ENCODE measurements at places on chromosomes 2 and 18.

- peak; percentile 30 for DNase-seq
Observed at GRCh38 chr2:70994009-70994698, 519 bp downstream of the TEX261 start.

- DNase-seq, result no peak
Observed at GRCh38 chr18:46497129-46497528, 159.9 kb downstream of the LOXHD1 start.

- no peak for DNase-seq
Observed at GRCh38 chr2:181255651-181256050, 201.5 kb upstream of the ITGA4 start.

DNA sequence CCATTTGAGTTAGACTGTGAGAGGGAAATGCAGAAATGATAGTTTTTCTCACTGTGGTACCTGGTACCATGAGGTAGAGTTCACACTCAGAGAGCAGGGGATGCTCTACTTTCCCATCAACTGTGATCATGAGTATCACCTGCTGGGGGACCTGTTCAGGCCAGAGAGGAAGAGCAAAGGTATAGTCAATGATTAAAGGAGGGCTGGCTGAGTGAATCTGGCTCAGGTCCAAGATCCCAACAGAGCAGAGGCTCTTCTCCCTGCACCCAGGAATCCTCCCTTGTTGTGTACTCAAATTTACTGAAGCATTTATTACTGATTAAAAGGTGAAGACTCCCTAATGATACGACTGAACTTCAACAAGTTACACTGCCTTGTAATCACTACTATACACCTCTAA lies 104.6 kb upstream of the CHRNA1 start:
- no peak for DNase-seq

GRCh38 chr18:26157326-26157725 lies 23.7 kb downstream of the PSMA8 start:
- DNase-seq, result no peak

GRCh38 chr2:15263976-15264685 lies 297.0 kb downstream of the NBAS start:
- no peak for DNase-seq

GRCh38 chr2:36966370-36967235 lies at the start of gene STRN:
STRN (minus strand) TSS chr2:36966536; CDS start chr2:36966463, 73 bp downstream.
- DNase-seq, result peak; percentile 96

- no peak for DNase-seq
Observed at GRCh38 chr18:24136967-24137373, 1.9 kb upstream of the CABYR start.

DNA sequence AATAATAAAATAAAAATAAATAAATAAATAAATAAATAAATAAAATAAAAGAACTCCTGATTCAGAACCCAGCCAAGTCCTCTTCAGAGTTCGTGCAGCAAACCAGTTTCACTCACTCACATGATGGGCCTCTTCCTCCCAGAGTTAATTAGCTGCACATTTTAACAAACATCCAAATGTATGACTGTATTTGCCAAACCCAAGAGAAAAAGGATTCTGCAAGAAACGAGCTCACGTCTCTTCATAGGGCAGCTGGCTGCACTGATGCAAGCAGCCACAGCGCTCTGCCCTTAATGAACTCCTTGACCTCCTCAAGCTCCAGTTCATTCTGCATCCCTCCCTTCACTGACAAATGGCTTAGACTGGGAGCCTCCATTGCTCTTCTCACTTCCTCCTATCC lies 55.1 kb downstream of the MREG start:
- no peak for DNase-seq

GRCh38 chr2:133362061-133362476 lies 206.2 kb downstream of the NCKAP5 start:
- no peak for DNase-seq

GRCh38 chr2:156784020-156784701 lies 348.0 kb downstream of the GPD2 start:
- DNase-seq, result peak; percentile 21

DNA sequence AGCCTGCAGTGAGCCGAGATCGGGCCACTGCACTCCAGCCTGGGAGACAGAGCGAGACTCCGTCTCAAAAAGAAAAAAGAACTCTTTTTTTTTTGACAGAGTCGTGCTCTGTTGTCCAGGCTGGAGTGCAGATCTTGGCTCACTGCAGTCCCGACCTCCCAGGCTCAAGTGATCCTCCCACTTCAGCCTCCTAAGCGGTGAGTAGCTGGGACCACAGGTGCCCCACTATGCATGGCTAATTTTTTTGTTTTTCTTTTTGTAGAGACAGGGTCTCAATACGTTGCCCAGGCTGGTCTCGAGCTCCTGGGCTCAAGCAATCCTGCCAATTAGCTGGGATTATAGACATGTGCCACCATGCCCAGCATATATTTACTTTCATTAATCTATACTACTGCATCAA lies 12.5 kb upstream of the INO80D start:
- no peak for DNase-seq

GRCh38 chr2:69770193-69770702 lies 28.3 kb downstream of the ANXA4 start:
- DNase-seq, result no peak

GRCh38 chr2:44826601-44827000 lies 114.9 kb upstream of the SIX3 start:
- DNase-seq, result no peak

DNA sequence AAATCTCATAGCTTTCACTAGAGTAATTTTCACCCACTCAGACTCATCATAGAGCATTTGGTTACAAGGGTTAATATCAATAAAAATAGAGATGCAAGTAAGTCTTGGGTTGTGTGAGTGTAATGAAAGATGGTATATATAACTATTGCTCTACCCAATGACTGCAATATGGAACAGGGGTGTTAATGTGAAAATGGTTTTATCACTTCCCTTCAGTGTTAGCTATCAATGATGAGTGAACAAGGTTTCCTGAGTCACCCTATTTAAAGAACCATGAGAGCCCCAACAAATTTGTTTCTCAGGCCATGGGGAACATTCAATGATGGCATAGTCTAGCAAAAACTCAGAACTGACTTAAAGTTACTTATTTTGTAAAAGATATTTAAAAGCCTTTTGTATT lies 1133.6 kb upstream of the ZEB2 start:
- DNase-seq, result no peak

- DNase-seq, result no peak
Observed at GRCh38 chr2:105296017-105296611, 33.4 kb downstream of the TGFBRAP1 start.

- no peak for DNase-seq
Observed at GRCh38 chr18:41162191-41162590, 792.8 kb upstream of the PIK3C3 start.

DNA sequence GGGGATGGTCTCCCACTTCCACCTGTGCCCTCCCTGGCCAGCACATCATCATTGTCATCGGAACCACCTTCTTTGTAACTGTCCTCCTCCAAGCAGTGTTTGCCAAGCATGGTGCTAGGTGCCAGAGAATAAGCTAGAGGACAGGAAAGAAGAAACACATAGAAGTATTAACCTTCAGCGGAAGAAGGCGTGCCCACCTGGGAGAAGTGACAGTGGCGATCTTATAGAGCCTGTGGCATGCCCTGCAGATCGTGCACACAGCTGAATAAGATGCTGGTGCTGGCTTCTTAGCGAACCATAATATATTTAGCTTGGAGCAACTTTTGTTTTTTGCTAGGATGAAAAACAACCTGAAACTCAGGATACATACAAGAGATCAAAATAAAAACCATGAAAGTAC lies 148.0 kb downstream of the FAM210A start:
- DNase-seq, result no peak

DNA sequence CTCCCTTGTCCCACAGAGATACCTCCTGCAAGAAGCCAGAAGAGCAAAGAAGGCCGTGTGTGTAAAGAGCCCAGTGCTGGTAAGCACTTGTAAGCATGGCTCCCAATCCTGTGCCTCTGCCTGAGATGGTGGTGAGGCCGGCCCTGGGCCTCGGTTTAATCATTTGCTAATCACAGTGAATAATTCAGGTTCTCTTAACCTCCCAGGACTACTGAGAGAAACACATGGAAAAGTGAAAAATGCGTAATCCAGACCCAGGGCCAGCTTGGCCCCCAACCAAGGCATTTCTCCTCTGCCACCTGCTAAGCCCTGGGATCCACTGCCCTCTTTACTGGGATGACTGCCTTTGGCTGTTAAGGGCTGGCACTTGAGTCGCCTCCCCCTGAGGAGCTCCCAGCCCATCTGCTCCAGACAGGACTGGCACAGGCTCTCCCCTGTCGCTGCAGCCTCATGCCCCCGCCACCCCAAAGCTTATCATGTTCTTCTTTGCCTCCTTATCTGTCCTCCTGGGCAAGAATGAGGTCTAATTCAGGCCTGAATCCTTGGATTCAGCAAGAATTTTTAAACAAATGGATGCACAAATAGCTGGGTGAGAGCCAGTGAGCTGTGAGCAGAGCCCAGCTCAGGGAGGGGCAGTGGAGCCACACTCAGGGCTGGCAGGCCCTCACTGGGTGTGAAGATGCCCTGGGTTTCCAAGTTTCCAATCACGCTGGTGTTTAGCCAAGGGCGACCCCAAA lies 193.9 kb upstream of the HS6ST1 start:
- DNase-seq, result no peak

DNA sequence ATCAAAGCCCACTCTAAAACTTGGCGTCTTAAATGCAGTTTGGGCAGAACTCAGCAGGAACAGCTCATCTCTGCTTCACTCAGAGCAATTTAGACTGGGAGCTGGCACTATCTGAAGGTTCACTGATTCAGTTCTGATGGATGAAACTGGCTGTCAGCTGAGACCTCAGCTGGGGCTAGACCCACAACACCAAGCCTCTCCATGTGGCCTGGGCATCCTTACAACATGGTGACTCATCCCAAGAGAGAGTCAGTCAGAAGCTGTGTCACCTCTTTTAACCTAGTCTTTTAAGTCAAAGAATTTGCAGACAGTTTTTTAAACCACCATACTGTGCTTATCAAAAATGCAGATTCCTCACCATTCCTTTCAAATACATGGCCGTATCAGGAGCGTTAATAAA lies 62.6 kb upstream of the ZNF397 start:
- DNase-seq, result no peak

- no peak for DNase-seq
Observed at GRCh38 chr18:36648803-36649202, 180.0 kb downstream of the TPGS2 start.

DNA sequence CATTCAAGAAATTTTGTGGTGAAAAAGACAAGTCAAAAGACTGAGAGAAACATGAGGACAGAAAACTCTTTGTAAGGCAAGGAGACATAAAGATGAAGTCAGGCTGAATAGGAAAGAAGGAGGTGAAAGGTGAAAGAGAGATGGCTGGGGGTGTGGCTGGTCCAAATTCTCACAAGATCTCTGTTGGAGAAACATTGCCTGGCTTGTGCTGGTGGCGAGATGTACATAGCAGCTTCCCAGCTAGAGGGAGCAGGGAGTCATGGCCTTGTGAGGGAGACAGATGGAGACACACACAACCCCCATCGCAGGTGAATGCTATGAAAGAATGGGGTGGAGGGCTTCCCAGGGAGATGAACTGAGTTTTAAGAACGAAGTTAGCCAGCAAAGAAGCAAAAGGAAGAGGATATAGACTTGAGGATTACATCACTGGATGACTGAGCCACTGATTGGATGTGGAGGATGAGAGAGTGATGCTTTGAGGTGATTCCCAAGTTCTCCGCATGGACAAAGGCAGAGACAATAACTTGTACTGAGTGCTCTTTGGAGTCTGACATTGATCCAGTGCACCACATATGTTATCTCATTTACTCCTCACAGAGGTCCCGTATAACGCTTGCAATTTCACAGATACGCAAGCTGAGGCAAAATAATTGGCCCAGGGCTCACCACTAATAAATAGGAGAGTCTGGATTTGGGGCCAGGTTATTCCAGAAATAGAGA lies 3.7 kb upstream of the EMX1 start:
- DNase-seq, result no peak

- no peak for DNase-seq
Observed at GRCh38 chr2:113703386-113704299, 52.8 kb downstream of the SLC35F5 start.

DNA sequence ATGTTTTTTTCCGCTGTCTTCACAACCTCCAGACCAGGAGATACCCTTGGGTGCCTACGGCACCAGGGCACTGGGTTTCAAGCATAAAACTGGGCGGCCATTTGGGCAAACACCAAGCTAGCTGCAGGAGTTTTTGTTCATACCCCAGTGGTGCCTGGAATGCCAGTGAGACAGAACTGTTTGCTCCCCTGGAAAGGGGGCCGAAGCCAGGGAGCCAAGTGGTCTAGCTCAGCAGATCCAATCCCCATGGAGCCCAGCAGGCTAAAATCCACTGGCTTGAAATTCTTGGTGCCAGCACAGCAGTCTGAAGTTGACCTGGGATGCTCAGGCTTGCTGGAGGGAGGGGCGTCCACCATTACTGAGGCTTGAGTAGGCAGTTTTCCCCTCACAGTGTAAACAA lies 265.3 kb upstream of the ZEB2 start:
- DNase-seq, result no peak

GRCh38 chr18:5893956-5894610 lies 1.2 kb downstream of the TMEM200C start:
- DNase-seq, result no peak

- DNase-seq, result no peak
Observed at GRCh38 chr18:74050807-74051206, 96.8 kb downstream of the FBXO15 start.

- DNase-seq, result no peak
Observed at GRCh38 chr2:68172521-68172920, 14.8 kb downstream of the PNO1 start.

DNA sequence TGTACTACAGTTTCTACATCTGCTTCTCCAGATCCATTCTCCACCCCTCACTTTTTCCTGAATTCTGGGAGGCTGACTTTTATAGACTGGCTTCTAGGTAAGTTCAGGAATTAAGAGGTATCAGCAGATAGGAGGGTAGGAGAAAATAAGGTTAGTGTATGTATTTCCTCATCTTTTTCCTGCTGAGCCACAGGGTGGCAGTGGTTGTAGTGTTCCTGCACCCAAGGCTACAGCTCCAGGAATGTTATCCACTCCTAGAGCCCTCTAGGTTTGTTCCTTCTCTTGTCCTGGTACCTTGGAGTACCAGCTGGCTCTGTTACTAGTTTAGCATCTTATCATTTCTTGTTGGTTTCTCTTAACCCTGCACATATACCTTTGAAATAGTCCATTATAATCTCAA lies 40.7 kb upstream of the C2orf66 start:
- DNase-seq, result no peak

DNA sequence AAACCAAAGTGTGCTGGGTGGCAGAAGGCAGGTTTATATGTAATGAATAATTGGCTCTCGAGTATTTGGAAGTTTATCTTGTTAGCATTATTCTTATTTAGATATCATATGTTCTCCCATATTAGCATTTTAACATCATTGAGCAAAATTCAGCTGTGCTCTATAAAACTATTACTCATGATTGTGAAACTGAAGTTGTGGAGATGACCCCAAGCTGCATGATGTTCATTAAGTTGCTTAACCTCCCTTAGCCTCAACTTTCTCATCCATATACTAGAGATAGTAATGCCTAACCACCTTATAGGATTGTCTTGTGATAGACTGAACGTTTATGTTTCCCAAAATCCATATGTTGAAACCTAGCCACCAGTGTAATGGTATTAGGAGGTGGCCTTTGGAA lies 346.3 kb downstream of the SATB2 start:
- DNase-seq, result no peak

GRCh38 chr2:138846216-138846821 lies 66.1 kb upstream of the NXPH2 start:
- DNase-seq, result no peak
